ENCODE measurements at places on chromosomes 12 and 14.

- no peak for DNase-seq
Measured at GRCh38 chr12:124289634-124290600, 5.0 kb upstream of the RFLNA start.

- DNase-seq: no peak
Measured at GRCh38 chr12:70557583-70558191, 79.5 kb downstream of the PTPRB start.

DNA sequence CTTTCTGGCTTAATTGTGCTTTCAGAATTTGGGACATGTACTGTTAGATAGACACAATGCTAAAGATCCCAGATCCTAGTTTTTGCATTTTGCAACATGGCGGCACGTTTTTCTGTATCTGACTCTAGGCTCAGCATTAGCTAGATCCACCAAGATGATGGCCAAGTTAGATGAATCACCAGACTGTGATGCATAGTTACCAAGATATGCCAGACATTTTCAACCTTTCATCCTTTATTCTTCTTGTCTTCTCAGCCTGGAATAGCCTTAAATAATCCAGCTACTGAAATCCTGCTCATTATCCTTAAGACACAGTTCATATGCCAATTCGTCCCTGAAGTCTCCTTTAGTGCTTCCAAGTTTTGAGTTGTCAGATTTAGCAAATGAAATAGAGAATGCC lies 144.9 kb upstream of the CRY1 start:
- no peak for DNase-seq

- no peak for DNase-seq
Measured at GRCh38 chr14:63598807-63599206, 42.9 kb downstream of the WDR89 start.

GRCh38 chr14:64857979-64858744 lies 21.5 kb downstream of the SPTB start:
- no peak for DNase-seq

DNA sequence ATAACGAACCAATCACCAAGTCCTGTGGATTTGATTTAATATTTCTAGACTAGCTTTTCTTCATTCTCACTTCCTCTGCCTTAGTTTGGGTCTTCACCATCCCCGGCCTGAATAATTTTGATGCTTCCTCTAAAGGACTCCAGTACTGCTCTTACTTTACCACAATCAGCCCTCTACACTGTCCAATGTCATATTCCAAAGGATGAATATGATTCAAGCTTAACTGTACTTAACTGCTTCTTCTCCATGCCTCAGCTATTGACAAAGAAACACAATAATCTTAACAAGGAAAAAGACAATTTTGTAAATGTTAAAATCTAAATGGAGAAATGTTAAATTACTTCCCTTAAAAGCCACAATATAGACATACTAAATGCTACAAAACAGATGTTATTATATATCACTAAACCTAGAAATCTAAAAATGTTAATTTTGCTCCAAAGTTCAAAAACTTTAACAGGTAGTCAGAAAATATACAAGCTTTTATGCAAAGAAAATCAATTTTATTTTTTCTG lies 70.2 kb downstream of the STXBP6 start:
- DNase-seq: no peak

DNA sequence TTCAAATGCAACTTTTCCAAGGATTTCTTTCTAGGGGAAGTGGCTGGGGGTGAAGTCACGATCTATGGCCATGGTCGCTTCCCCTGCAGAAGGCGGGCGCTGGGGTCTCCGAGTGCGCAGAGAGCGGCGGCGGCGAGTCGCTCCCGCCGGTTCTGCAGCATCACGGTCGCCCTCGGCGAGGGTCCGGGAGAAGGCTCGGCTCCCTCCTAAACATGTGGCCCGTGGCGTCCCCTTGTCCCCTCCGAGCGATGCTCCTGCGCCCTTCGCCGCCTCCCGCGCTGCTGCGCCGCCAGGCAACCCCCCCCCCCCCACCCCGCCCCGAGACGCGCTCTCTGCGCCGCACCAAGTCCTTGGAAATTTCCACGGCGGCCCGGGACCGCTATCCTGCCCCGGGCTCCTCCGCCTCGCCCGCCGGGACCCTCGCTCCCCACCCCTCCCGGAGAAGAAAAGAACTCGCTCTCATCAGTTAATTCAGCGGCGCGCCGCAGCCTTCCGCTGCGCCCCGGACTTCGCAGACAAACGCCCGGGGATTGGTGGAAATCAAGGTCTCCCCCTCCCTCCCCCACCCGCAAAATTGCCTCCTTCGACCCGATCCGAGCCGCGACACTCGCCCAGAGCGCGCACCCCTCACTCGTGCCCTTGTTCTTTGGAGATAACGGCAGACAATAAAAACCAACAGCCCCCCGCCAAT lies at the start of gene ST8SIA1:
ST8SIA1 (minus strand) TSS at position 298 of the 691 bp plus-strand sequence. CDS start 475 bp downstream, outside the sequence.
- no peak for DNase-seq

GRCh38 chr12:110638796-110639195 lies 24.9 kb downstream of the TCTN1 start:
- no peak for DNase-seq

- DNase-seq: no peak
Measured at GRCh38 chr12:65740873-65741600, 83.2 kb upstream of the HMGA2 start.

- no peak for DNase-seq
Measured at GRCh38 chr14:76958980-76959710, 69.4 kb downstream of the IRF2BPL start.

- no peak for DNase-seq
Measured at GRCh38 chr14:70416338-70416724, 559 bp downstream of the SYNJ2BP start.

GRCh38 chr14:57755018-57755521 lies 110.8 kb downstream of the SLC35F4 start:
- peak; percentile 1 for DNase-seq

GRCh38 chr14:88256997-88257950 lies 65.8 kb downstream of the KCNK10 start:
- DNase-seq: no peak

DNA sequence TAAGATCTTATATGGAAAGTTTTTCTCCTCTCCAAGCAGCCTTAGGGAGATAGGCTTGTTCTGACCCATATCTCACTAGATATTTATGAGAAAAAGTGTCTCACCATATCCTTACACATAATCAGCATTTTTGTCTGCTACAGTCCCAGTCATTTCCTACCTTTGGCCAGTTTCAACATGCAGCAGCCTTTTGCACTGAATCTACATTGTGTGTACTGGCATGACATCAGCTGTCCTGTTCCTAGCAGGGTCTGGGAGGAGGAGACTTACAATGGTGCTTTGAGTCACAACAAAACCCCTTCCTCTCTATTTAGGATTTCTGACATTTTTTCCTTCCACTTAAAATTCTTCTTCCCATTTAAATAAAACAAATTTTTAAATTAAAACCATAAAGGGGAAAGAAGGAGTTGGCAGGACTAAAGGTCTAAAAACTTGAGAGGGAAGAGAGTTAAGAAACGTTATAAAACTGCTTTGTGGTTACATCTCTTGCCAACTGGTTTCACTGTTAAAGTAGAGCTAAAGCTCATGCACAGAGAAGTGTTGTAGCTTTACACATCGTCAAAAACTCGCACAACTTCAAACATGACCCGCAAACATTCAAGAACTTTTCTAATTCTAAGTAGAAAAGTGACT lies 53.3 kb upstream of the CERS5 start:
- no peak for DNase-seq

DNA sequence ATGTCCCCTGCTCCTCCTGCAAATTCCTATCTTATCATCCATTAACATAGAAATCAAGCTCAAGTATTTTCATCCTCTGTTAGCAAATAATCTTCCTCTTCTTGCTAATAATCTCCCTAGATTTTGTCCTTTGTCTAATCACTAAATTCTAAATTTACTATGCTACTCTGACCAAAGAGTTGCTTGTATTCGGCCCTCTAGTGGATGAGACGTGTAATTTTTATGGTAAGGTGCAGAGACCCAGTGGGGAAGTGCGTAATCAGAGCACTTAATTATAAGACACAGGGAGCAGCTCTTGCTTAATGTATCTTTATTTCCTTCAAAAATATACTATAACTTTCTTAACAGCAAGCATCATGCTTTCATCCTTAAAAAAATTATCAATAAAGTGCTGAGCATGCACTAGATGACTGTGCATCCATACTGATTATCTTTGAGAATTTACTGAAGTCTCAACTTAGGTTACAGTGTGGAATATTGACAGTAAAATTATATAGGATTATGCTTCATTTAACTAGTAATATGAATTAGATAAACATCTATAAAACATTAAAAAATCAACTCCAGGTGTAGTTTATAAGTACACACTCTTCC lies 212.6 kb downstream of the SLC16A7 start:
- no peak for DNase-seq

- DNase-seq: no peak
Measured at GRCh38 chr12:12770262-12770661, 15.2 kb upstream of the APOLD1 start.

GRCh38 chr12:89194683-89195082 lies 157.6 kb downstream of the DUSP6 start:
- no peak for DNase-seq

DNA sequence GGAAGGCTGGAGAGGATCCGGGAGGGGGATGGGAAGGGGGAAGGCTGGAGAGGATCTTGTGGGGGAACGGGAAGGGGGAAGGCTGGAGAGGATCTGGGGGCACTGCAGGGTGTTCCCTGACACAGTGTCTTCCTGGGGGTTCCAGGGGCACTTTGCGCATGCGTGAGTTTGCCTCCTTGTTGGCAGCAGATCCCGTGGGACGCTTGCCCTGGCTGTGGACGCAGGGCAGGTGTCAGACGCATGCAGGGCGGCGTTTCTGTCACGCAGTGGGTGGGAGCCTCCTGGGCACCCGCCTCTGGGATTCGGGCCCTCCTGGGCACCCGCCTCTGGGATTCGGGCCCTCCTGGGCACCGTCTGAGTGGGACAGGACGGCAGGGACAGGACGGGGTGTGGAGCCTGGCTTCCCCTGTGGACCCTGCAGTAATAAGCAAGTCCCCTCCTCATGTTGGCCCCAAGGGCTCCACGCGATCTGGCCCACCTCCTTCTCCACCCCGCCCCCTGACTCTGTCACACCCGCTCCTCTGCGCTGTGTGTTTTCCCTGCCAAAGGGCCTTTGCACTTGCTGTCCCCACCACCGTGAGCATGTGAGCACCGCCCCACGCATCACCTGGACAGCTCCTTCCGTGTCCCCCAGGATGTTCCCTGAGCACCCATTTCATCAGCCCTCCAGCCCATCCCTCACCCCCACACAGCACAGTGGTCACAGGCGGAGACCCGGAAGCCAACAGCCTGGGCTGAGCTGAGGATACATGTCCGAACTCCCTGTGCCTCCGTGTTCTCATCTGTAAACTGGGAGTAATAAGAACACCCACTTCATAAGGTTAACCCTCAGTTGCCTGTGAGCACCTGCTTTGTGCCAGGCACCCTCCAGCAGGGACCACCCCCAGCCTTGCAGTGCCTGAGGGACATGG lies 4.4 kb downstream of the MMP17 start:
- DNase-seq: no peak

DNA sequence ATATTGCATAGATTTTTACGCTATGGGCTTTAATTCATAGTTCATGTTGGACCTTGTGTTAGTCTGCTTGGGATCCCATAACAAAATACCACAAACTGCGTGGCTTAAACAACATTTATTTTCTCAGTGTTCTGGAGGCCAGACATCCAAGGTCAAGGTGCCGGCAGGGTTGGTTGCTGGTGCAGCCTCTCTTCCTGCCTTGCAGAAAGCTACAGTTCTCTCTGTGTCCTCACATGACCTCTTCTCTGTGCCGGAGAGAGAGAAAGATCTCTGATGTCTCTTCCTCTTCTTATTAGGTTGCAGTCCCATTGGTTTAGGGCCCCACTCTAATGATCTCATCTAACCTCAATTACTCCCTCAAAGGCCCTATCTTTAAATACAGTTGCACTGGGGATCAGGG lies 170.5 kb downstream of the IPO8 start:
- DNase-seq: no peak

- DNase-seq: no peak
Measured at GRCh38 chr14:90567191-90567590, 170.4 kb downstream of the CALM1 start.

DNA sequence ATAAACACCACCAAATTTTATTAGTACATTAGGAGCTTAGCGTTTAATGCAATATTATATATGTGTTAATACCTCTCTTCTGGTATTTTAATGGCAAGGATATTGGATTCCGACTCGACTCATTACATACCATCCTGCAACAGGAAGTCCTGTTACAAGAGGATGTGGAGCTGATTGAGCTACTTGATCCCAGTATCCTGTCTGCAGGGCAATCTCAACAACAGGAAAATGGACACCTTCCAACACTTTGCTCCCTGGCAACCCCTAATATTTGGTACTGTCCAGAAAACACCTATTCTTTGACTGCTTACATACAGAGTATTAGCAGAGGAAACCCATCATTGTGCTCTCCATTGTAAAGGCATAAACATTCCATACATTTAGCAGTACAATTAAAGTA lies 45.2 kb downstream of the VEZT start:
- no peak for DNase-seq

DNA sequence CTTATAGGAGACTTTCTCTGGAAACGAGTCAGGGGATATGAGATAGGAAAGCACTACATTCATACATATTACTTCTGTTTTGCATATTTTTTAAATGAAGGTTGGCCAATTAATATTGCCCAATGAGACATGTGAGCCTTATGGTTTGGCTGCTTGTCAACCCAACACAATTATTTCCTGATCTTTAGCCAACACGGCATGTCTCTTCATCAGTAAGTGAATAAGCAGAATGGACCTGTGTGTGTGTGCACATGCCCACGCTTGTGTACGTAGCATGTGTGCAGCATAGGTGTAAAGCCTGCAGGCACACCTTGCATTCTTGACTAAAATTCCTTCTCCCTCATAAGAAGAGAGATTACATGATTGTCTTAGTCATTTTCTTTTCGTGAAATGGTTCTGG lies 88.3 kb downstream of the STON2 start:
- no peak for DNase-seq

DNA sequence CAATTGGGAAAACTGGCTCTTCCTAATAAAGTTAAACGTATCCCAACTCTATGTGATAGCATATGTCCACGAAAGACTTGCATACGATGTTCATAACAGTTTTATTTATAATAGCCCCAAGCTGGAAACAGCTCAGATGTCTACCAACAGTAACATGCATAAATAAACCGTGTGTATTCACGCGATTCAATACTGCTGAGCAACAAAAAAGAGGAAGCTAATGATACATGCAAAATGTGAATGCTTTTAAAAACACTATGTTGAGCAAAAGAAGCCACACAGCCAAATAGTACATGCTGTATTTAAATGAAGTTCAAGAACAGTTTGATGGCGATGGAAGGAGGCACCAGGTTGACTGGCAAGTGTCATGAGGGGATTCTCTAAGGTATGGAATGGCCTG lies 55.7 kb downstream of the TRIM9 start:
- no peak for DNase-seq

Data from NCI-H1436 treated with DMSO at 0.1 percent for 48 hours (cell line).